ENCODE measurements at places on chromosomes 12 and 14.

DNA sequence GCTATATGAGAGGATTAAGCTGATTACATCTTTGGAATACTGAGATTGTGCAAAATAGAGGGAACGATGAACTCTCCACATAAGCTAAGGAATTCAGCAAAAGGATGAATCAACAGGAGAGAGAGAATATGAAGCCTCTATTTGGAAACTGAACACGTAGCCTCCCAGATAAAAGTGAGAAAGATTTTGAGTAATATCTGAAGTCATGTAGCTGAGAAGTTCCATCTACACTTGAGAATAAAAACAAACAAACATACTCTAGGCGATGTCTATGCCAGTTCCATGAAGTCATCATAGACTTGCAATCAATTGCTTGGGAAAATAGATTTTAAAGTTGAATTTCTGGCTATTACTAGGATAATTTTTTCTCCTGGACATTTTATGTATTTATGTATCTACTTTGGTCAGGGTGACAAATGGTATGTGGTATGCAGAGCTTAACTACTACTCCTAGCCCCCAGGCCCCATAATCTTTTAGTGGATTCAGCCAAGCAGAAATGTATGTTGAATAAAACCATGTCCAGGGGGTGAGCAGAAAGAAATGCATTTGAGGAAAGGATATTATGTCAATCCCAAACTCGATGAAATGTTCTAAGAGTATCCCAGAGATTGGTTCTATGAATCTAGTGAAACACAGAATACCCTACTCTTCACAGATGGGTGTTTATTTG is 627.4 kb downstream of the DIO2 start:
- no peak for DNase-seq

DNA sequence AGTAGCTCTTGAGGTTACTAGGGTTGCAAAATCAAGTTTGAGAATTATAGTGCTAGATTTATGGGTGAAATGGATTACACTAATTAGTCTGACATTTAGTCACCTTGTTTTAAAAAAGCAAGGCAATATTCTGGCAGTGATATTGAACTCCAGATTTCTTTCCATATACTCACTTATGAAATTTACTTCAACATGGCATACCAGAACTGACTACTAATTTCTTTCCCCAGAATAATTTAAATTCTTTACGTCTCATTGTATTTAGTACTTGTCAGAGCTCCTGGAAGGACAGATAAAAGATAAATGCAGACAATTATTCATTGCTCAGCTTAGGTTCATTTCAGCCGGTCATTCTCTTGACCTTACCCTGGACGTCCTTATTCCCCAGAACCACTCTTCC is 24.3 kb downstream of the EMP1 start:
- no peak for DNase-seq

GRCh38 chr12:116066381-116067230 is 210.9 kb downstream of the MED13L start:
- DNase-seq = peak; percentile 18

DNA sequence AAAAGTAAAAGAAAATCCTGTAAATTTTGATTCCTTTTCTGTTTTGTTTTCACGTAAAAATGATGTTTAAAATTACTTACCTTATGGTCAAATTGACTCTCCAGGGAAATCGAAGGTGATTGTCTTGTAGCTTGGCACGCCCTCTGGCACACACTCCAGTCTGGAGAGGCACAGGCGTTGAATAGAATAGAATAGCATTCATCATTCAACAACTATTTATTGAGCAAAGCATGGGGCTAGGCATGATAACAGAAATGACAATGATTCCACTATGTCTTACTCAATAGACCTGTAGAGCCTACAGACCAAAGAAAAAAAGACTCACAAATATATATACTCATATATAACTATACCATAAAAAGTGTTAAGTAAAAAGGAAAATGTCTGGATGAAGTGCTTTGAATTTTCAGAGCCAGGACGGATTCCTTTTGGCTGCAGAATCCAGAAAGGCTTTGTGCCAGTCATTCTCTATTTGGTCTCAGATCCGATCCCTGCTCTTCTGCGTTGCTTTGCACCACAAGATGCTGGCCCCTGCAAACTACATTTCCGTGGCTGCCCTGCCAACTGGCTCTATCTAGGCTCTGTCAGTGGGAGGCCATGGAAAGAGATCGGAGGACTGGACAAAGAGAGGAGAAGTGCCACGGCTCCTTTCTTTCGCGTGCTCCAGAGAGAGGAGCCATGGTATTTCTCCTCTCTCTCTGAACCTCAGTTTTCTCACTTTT is 231.8 kb downstream of the CRADD start:
- DNase-seq = no peak

DNA sequence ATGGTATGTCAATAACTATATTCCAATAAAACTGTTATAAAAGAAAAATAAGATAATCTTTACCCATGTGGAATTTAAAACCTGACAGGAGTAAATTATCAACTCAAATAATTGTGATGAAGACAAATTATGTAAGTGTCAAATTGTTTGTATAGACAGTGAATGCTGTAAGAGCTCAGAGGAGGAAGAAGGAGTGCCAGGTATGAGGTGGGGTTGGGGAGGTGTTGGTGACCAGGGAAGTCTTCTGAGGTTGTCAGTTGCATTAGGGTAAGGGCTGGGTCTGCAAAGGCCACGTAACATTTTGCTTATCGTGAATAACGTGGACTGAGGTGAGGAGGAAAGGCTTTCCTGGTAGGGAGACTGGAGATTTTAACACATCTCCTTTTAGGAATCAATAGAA is 2.5 kb upstream of the MAX start:
- no peak for DNase-seq

- no peak for DNase-seq
Observed at GRCh38 chr14:58282925-58283593, 15.3 kb upstream of the ARID4A start.

- no peak for DNase-seq
Observed at GRCh38 chr14:58491593-58491992, 64.1 kb downstream of the KIAA0586 start.

DNA sequence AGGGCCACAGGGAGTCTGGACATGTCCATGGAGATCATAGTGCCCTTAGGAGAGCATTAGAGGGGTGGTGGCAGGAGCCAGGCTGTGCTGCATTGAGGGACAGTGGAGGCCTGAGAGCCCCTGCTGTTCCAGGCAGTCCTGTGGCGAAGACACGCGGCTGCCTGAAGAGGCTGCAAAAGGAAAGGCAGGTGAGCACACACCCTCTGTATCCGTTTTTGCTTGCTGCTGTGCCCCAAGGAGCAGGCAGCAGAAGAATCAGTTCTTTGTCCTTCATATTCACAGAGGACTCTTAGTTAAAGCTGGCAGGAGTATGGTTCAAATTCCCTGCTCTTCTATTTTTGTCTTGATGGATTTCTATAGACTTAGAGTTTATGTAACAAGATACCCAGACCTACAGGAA is 4.5 kb downstream of the SLC35E3 start:
- DNase-seq = no peak

DNA sequence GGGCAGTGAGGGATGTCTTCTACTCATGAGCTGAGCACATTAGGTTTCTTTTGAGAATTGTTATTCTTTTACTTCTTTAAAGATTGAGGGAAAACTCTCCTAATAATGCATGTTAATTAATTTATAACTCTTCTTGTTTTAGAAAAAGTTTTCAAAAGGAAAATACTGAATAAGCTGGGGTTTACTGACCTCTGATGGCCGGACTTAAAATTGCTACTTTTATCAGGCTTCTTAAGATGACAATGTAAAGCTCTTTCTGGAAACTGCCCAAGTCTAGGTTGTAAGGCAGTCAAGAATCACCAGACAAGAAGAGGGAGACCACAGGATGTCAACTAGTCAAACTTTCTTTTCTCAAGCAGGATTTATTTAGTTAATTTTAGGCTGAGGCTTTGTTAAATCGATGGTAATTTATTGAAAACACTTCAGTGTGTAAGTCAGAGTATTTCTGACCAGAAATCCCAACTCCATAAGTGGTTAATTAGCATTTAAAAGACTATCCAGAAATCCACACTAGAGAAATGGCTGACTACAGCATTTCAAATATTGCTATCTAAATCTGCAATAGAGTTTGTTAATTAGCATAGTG is 82.1 kb downstream of the AVPR1A start:
- DNase-seq = no peak

- no peak for DNase-seq
Observed at GRCh38 chr12:74337951-74338350, 199.7 kb upstream of the ATXN7L3B start.

GRCh38 chr14:32021341-32021740 is 55.8 kb upstream of the ARHGAP5 start:
- no peak for DNase-seq

DNA sequence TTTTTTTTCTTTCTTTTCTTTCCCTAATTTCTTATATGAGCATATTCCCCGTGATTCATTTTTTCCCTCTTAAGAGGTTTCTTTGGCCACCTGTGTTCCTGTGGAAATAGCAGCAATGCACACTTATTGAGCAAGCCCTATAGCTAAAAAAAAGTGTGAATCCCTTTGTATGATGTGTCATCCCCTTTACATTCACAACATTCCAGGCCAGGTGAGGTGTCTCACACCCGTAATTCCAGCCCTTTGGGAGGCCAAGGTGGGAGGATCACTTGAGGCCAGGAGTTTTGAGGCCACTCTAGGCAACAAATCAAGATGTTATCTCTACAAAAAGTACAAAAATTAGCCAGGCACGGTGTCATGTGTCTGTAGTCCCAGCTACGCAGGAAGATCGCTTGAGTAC is 700.4 kb upstream of the TBX3 start:
- no peak for DNase-seq

DNA sequence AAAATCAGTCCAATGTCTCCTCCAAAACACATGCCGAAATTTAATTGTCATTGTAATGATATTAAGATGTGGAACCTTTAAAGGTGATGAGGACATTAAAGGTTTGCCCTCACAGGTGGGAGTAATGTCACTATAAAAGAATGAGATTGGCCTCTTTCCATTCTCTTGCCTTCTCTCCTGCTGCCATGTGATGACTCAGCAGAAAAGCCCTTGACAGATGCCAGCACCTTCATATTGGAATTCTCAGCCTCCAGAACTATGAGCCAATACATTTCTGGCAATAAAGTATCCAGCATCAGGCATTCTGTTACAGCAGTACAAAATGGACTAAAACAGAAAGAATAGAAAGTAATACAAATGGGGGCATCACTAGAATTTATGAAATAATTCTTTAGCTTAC is 609.7 kb downstream of the SLC16A7 start:
- DNase-seq = no peak

DNA sequence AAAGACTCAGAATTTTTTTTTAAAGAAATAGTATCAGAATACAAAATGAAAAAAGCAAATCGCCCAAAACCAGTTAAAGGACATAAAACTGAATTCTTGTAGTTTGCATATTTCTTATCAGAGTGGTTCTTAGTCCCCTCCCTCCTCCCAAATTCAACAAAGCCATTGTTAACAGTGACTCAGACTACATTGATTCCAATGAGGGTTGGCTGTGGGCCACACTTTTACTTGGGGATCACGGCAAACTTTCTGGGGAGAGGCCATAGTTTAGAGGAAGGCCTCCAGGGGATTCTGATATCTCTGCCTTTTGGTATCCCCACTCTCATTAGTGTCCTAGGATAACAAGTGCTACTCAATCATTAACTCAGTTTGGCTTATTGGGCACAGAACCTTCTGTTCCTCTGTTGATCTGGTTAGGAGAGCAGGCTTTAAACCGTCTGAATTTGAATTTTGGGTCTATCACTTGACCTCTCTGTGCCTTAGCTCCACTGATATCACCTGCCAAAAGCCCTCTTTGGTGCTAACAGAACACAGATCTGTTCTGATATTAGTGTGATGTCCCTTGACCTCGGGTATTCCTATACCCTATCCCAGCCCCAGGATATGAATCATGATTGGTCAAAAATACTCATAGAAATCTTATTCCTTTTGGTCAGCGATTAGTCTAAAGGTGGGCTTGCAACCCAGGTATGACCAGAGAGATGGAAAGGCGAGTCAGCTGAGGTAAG is 45.2 kb upstream of the APPL2 start:
- DNase-seq = no peak

DNA sequence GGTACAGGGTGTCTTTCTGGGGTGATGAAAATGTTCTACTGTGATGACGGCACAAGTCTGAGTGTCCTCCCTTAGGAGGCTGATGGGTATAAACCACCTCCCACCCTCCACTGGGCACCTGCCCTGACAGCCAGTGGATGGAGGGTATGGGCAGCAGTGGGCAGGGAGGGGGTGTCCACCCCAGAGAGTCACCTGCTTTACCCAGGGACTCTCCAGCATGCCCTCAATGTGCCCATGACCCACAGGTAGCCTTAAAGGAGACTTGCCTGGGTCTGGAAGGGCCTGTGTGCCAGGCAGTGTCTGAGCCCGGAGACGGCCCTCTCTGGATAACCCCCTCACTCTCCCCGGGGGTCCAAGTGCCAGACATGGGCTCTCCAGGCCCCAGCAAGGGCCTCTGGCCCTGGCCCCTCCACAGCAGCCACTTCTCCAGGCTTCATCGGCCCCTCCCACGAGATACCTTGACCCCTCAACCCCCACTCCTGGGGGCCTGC is 38.8 kb downstream of the CCNK start:
- no peak for DNase-seq

GRCh38 chr14:104942586-104942985 is 17.9 kb downstream of the PLD4 start:
- no peak for DNase-seq

DNA sequence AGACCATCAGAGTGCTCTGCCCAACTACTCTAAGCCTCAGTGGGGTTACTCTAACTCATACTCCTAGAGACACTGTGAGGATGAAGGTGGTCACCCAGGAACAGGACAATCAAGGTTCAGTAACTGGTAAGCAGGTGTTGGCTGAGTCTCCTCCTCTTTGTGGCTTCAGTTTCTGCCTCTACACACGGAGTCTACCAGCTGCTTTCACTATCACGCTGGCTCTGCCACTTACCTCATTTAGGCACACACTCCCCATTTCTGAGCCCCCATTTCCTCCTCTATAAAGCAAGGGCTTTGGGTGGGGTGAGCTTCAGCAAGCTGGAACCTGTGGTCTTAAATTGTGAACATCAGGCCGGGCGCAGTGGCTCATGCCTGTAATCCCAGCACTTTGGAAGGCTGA is 7.3 kb upstream of the TCHP start:
- no peak for DNase-seq

DNA sequence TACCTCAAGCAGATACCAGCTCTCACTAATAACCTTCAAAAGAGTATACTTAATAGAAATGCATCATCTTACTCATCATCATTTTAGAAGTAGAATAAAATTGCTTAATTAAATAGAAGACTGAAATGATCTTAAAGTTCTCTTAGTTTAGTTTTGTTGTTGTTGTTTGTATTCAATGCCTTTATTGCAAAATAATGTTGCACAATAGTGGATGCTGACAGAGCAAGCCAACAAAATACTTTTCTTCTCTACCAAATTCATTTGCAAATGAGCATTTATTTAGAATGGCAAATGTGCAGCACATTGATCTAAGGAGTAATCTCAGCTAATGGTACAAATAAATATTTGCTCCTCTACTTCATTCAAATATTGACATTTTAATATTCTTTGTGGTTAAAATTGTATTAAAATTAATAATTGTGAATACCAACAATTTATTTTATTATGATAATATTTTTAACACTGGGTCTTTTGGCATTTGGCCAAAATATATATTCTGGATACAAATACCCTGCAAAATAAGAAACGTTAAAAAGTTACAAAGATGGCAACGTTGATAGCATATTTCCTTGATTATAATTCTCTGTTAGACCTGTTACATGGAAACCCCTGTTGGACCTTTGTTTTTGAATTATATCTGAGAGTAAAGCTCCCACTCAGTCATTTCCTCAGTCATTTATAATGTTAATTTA is 496.1 kb downstream of the RERGL start:
- DNase-seq = no peak
